Activated effector memory CD4-positive, alpha-beta T cell treated with anti-CD3 and anti-CD28 coated beads, Interleukin-2, amount 50 U/mL, for 16 hours (primary cell): ENCODE measurements at places on chromosomes 11 and 22.

GRCh38 chr11:38498721-38499120, 1900.7 kb upstream of the RAG2 start:
- no peak for DNase-seq

DNA sequence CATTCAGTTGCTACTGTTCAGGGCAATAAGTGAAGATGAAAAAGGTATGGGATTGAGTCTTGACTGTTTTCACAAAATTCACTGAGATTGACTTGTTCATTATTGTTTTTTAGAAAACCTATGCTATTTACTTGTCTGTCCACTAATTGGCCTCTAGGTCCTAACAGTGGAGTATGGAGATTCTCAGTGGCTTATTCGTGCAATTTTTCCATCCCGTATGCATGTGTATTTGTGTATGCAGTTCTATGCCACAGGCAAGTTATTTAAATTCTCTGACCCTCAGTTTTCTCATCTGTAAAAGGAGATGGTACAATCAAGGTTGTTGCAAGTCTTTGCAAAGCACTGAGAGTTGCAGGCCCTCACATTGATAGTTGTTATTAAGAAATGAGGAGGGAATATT, 151.0 kb downstream of the BBOX1 start:
- DNase-seq: no peak

DNA sequence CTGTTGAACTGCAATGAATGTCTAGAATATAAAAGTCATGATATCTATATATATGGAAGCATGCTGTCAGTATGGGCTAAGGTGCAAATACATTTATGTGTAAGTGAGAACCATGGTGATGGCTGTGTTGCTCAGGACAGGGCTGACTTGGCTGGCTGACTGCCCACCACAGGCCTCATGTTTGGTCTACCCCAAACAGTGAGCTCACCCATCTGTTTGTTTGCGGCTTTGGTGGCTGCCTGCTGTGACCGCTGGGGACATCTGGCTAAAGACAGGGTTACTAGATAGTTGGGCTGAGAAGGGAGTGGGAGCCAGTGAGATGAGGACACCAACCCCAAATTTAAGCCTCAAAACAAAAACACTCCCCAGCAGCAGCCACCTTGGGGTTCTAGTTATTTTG, 6.3 kb downstream of the CD44 start:
- peak; percentile 76 for DNase-seq

DNA sequence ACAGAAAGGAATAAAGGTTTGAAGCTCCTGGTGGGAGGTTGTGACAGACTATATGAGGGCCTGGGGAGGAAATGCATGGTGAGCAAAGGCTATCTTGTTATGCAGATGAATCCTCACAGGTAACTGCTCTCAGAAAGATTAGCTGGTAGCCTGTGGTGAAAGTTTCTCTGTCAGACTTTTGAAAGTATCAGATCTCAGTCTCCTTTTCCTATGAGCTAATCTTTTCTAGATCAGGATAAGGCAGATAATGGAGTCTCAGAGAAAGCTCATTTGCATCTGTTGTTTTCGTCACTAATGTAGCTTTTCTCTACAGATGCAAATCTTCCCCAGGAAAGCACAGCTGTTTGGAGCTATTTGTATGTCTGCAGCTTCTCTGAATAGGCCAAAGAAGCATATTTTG, 21.0 kb upstream of the OR6X1 start:
- no peak for DNase-seq

DNA sequence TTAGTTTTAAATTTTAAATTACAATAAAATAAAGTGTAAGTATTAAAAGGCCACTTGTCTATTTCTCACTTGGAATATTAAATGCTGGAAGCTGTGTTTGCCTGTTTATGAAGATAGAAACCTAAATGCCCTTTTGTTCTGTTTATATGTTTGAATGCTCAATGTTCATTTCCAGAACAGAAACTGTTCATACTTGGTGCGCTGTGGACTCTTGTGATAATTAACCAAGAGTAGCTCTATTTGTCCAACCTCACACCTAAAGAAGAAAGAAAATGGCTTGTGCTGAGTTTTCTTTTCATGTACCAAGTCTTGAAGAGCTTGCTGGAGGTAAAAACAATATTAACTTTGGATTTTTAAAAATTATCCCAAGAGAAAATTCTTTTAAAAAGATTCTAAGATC, 5.7 kb downstream of the C11orf54 start:
- DNase-seq: no peak

GRCh38 chr11:14953904-14954303, 18.2 kb downstream of the CALCA start:
- no peak for DNase-seq

DNA sequence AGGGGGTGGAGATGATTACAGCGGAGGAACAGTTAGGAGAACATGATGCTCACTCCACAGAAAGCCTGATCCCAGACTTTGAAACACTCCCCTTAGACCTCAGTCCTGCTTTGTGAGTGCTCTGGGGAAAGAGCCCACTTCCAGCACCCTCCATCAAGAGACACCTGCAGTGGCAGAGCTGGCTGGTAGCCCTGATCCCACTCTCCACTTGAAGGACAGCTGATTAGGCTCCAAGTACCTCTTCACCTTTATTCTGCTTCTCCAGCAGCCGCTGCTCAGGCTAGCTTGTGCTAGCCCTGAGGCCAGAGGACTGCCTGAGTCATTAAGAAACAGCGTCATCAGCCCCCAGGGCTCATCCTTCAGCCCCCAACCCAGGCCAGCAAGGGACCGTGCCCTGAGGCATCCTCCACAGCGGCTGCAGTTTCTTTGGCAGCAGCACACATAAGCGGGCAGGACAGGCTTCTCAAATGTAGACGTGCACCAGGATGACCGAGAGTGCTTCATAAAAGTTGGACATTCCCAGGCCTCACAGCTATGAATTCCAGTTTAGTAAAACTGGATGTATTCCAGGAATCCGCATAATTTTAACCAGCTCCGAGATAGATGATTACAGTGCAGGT, 146.0 kb upstream of the TBCEL start:
- no peak for DNase-seq

- peak; percentile 80 for DNase-seq
Observed at GRCh38 chr11:61776561-61777075, 15.8 kb downstream of the TMEM258 start.

- no peak for DNase-seq
Observed at GRCh38 chr11:113202431-113202830, 112.0 kb upstream of the TTC12 start.

- DNase-seq: no peak
Observed at GRCh38 chr11:119347242-119347641, 737 bp upstream of the MFRP start.

DNA sequence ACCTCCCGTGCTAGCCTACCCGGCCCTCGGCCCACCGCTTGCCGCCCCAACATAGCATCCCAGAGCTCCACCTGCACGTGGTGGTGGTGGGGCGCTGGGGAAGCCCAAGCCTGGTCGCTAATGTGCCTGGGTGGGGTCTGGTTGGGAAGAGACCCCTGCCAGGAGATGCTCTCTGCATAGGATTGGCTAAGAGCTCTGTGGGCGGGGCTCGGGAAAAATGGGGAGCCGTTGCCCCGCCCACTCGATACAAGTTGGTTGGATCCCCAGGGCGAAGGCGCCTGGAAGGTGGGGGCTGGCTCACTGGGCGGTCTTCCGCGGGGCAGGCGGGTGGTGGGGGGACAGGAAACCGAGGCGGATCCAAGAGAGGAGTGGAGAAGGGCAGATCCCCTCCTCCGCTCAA, 7.6 kb downstream of the LRRC10B start:
- DNase-seq: no peak

DNA sequence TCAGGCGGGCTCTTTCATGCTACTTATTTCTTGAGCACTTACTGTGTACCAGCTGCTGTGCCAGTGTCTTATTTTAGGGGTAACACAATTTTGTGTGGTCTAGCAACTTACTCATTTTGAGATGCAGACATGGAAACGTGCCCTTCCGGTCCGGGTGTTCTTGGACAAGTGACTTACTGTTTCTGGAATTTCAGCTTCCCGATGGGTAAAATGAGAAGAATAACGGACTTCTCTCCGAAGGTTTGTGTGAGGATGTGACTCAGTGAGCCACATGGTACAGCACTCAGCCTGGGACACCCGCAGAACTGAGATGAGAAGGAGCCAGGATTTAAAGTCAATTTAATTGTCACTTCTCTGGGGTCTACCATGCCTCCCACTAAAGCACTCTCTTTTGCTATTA, 114.5 kb upstream of the SYT13 start:
- peak; percentile 41 for DNase-seq

DNA sequence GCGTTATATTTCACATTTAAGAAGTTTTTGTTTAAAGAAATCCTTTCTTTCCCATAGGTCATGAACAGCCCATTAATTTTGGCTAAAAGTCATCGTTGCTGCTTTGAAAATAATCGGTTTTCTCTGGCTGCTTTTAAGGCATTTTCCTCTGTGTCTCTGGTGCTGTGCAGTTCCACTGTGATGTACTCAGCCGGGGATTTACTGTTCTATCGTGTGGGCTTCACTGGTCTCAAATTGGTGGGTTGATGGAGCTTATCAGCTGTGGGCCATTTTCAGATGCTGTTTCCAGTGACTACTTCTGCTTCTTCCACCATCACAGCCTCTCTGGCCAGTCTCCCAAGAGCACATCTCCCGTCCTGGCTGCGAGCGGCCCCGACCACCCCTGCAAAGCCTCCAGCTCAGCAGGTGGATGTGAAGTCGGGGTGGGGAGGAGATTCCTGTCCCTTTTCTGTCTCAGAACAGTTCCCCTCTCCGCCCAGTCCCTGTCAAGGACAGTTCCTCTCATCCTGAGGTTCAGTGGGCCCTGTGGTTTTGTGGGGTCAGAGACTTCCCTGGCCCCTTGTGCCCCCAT, 20.3 kb downstream of the IFITM10 start:
- DNase-seq: no peak

DNA sequence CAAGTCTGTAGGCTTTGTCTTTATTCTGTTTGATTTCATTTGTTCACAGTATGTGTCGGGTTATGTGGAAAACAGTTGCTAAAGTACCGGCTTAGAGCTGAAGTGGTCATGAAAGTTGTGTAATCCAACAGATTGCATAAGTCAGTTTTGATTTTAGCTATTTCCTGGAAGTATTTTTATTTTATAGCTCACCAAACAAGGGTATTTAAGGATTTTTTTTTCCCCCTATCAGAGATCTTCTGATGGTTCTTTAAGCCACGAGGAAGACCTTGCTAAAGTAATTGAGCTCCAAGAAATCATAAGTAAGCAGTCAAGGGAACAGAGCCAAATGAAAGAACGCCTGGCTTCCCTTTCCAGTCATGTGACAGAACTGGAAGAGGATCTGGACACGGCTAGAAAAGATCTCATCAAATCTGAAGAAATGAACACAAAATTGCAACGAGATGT, 55.9 kb downstream of the PPFIA1 start:
- DNase-seq: no peak

- DNase-seq: no peak
Observed at GRCh38 chr11:97498891-97499290, 1109.1 kb downstream of the JRKL start.

DNA sequence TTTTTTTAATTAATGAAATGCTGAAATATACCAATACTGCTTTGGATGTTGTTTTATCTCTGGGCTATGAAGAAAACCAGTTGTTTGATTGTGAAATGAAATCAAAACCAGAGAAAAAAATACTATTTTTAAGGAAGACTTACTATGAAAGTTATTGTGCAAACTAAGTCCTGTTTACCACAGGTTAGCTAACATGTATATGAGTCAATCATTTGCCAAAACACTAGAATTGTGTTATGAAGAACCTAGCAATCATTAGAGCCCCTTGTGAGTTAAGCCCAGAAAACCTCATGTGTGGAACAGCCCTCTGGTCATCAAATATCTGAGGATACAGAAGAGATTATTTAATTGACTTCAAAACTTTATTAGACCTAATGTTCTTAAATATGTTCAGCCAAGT, 83.7 kb downstream of the FAT3 start:
- no peak for DNase-seq

- DNase-seq: peak; percentile 3
Observed at GRCh38 chr22:37254209-37254866, 10.3 kb upstream of the RAC2 start.

- DNase-seq: no peak
Observed at GRCh38 chr11:134617360-134617759, 205.3 kb upstream of the B3GAT1 start.

- no peak for DNase-seq
Observed at GRCh38 chr11:83456075-83456474, 169.9 kb upstream of the CCDC90B start.

GRCh38 chr11:1762537-1763302, 1.0 kb downstream of the CTSD start:
- no peak for DNase-seq

DNA sequence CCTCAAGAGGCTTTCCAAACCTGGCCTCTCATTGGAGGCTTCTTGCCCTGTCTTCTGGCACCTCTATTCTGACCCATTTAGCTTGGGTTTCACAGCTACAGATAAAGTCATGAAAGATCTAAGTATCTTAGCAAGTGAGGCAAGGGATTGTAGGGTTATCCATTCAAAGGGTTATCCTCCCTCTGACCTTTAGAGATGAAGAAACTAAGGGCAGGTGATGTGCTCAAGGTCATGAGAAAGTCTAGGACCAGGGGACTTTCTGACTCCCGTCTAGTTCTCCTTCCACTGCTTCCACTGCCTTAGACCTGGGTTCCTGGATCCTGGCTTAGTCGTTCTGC, 7.2 kb downstream of the PHOX2A start:
- DNase-seq: no peak

DNA sequence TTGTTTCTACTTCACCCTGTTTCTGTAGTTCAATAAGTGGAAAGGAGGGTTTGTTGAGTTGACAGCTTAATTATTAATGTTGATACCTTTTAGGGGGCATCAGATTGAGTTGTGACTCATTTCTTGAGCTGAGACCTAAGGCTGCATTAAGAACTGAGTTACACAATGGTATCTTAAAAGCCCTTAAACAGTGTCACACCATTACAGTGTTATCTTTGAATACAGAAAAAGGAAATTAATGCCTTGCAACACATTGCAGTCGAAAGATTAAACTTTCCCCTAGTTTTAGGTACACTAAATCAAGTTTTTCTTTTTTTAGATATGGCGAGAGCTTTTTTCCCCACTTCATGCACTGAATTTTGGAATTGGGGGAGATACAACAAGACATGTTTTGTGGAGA, 16.7 kb downstream of the PAFAH1B2 start:
- no peak for DNase-seq

DNA sequence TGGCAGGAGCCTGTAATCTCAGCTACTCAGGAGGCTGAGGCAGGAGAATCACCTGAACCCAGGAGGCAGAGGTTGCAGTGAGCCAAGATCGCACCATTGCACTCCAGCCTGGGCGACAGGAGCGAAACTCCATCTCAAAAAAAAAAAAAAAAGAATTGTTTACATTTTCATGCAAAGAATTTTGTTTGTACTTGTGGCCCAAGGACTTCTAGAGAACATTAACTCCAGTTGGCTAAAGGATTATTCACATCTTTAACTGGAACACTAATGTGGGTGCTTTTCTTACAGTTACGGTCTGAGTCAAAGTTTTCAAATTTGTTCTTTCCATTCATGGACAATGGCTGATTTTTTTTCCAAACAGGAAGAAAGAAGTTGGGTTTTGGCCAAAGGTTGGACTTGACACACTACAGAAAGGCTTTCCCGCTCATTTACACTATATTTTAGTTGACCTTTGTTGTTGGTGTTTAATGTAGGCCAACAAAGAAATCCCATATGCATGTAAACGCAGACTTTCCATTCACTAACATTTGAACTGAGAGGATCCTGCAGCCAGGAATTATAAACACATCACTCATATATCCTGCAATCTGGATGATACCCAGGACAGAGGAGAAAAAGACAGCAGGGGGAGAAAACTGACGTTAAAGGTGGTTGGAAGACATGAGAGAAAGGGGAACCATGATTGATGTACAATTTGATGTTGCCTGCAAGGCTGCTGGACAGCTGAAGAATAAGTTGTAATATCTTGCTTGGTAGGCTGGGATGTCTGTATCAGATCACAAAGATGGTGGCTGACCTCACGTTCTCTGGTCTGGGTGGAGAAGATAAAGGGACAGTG, 13.1 kb downstream of the POU2AF1 start:
- DNase-seq: no peak

GRCh38 chr11:76810151-76810853, 27.1 kb downstream of the TSKU start:
- no peak for DNase-seq
